Activated naive CD4-positive, alpha-beta T cell (primary cell): ENCODE measurements at places on chromosomes 2 and 18.

DNA sequence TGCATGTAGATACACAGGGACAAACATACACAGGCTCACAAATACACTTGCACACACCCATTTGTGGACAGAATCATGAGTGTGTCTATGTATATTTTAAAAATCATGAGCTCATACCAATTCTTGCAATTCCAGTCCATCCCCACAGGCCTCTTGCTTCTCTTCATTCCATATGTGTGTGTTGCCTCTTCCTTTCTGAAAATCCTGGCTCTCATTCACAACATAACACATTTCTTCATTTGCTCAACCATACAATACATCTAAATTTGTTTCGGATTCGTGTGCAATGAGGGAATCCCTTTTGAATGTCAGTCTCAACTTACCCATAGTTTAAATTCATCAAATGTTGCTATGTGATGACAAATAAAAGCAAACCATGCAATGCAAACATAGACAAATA, 51.4 kb downstream of the GNAL start:
- DNase-seq: no peak

DNA sequence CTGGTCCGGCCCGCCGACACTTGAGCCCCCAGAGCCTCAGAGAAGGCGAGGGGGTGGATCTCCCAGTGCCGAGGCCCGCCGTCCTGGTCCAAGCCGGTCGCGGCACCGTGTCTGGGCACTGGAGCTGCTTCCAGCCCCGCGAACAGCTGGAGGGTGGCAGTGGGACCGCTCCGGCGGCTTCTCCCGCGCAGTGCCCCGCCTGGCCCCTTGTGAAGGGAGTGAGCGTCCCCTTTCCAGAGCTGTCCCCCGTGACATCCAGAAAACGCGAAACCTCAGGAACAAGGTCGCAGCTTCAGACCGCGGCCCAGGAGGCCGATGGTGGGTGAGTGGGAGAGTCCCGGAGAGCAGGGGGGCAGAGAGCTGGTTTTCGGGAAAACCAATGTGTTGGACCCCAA, 579 bp upstream of the EMX1 start:
- DNase-seq: no peak

- no peak for DNase-seq
Observed at GRCh38 chr2:65638443-65638842, 206.0 kb upstream of the SPRED2 start.

DNA sequence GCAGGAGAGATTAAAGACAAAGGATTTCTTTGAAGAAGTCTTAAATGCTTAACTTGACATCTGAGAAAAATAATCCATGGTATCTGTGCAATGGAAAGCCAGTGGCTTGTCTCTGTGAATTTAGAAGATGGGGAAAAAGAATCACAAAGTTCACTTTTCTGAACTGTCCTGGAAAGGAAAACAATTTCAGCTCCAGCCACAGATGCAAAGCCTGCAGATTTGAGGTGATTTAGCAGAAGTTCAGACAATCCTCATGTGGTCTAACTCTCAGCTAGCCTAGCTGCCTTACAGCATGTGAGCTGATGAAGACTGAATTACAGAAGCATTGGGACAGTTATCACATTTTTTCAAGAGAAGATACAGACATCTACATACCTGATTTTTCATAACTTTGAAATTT, 126.7 kb upstream of the ITGB6 start:
- no peak for DNase-seq

GRCh38 chr2:26523750-26524149, 45.8 kb upstream of the OTOF start:
- no peak for DNase-seq

DNA sequence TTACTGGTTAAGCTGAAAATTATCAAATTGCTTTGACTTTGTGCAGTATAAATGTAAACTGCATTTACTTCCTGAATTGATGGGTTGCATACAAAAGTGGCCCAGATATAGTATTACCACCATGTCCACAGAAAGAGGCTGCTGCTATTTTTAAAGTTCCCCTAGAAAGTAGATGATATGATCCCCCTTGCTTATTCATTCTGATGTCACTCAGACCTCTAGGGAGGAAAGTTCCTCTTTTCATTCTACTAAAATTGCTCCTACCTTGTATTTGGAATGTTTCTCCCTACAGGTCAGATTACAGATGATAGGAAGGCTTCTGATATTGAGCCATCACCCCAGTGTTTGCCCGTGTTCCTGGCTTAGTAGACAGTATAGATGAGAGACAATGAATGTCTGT, 247.6 kb upstream of the TNP1 start:
- DNase-seq: no peak

DNA sequence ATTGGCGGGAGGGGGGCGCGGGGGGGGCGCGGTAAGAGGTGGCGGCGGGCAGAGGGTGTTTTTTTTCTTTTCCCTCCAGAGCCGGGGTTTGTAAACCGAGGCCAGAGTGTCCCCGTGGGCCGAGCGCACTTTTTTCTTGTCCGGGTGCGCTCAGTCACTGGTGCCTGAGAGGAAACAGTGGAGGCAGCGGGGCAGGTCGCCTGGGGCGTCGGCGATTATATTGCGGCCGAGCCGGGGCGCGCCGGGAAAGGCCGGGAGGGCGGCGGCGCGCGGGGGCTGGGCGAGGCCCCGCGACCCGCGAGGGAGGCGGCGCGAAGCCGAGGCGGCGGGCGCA, 275 bp downstream of the HOXD8 start:
- DNase-seq: no peak
